ENCODE measurements at places on chromosomes 12 and 14.

- no peak for DNase-seq
Measured at GRCh38 chr12:122753319-122753650, 661 bp downstream of the DENR start.

DNA sequence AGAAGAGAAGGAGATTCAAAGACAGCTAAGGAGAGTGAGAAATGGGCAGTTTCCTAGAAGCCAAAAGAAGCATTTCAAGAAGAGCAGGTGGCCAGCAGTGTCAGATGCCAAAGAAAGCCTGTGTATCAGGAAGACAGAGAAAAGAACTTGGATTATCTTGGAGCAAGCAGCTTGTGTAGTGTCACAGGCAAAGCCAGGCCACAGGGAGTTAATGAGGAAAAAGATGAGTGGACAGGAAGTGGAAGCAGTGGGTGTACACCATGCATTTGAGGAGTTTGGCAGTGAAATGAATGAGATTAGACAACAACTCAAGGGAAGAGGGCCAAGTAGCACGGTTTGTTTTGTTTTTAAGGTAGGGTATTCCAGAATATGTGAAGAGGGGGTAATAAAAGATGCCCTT, 5.6 kb upstream of the MYH7 start:
- DNase-seq: no peak

DNA sequence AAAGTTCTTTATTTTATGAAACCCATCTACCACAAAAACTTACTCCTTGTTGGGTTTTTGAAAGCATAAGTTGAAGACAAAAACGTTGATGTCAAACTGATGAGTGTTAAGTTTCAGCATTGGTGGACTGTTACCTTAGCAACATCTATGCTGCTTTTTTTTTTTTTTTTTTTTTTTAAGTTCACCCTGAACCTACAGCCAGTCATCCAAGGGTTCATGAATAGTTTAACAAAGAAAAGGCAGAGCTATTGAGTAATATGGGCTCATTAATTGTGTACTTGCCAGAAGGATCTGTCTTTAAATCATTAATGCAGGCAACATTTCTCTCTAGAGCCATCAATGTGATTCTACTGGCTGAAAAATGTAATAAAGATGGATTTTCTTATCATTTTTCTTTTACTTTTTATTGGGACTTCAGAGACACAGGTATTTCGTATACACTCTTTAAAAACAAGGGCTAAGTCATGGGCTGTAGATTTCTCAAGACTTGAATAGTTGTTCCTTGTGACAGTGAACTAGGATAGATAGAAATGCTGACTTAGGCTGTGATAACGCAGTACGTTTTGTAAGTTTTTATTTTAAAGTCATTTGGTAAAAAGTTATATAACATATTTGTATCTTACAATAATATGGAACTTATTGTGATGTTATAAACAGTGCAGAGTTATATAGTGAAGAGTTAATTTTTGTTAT, at the start of gene PTPRQ:
Gene PTPRQ, plus strand, starts transcription at position 262 of the 693 bp plus-strand sequence. Its CDS starts 111 bp downstream, at position 373.
- DNase-seq: no peak

DNA sequence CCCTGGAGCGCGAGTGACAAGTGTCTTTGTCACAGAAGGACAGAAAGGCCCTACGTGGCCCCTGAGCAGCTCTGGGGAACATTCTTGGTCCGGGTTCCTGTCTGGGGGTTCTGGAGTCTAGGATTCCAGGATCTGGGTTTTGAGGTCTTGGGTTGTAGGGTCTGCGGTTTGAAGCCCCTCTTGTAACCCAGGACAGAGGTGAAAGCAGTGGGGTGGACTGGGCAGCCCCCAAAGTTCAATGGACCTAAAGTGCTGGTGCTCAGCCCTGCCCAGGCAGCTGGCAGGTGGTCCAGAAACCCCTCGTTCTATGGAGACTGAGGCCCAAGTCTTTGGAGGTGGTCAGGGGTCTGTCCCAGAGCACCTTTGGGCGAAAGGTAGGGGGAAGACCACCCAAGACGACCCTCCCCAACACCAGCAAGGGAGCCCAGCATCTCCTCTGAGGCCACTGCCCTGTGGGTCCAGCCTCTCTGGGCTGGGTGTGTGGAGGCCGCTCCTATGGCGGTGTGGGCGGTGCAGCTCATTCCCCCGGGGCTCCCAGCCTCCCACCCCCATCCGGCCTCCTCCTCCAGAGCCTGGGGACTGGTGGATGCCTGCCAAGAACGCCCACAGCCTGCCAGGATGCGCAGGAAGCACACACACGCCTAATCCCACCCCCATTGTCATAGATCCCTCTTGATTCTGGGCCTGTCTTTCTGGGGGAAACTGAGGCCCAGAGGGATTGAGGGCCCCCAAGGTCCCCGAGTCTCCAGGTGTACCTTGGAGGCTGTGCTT, 30.2 kb upstream of the ANKRD9 start:
- no peak for DNase-seq

DNA sequence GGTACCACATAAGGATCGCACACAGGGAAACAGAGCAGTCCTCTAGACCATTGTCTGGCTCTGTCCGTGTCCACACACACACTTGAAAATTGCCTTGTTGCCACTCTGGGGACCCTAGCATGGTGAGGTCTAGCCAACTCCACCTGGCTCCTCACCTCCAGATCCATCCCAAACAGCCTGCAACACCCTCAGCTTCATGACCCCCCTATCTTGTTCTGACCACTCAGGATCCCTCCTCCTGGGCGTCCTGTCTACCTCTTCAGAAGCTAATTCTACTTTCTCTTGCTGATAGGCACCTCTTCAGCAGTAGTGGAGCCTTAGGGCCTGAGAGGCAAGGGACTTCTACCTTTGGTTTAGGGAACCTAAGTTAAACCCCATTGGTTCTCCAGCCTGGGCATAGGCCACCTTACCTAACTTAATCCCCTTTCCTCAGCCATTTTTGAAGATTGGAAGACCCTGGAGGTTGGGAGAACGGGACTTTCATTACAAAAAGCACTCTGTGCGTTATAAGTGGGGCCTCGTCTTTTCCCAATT, 697 bp upstream of the HOXC5 start:
- DNase-seq: no peak

DNA sequence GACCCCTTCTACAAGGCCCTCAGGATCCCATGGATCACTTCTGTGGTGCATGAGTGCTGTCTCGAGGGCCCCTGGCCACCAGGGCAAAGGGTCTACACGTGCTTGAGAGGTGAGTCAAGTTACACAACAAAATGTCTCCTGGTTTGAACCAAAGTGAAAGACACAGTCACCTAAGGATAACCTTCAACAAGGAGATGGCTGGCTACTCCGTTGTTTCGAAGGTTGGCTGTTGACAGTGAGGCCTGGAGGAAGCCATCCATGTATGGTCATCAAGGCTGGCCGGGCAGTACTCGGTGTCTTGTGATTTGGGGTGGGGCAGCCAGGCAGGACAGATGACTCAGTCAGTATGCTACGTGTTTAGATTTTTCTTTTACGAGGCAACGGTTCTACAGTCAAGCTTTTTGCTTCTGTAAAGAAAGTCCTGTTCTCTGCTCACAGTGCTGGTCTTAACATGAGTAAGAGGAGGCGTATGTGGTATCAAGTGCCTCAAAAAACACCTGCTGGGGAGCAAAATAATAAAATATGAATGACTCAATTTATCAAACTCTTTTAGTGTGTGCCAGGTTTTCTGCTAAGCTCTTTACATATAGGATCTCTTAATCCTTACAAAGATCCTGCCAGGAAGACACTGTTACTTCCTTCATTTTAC, 18.0 kb upstream of the NT5DC3 start:
- no peak for DNase-seq

GRCh38 chr12:12645485-12645884, 33.8 kb downstream of the CREBL2 start:
- DNase-seq: peak; percentile 33

DNA sequence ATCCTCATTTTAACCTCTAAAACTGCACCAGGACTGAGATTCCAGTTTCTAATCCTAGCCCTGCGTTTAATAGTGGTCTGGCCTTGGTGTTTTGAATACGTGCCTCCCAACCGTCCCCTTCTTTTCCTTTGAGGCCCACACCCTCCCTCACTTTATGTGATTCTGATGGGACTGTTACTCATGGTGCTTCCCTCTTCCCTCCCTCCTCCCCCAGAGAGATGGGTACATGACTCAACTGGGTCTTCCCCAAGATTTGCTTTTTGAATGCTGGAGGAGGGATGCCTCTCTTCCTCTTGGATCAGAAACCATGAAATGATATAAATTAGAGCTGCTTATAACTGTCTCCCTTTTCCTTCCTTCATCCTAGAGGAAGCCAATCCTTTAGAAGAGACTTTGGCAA, 8.2 kb upstream of the PPP2R5E start:
- no peak for DNase-seq

GRCh38 chr12:119153477-119154434, 25.0 kb upstream of the HSPB8 start:
- peak; percentile 4 for DNase-seq
